ENCODE measurements at places on chromosomes 3 and 15.

DNA sequence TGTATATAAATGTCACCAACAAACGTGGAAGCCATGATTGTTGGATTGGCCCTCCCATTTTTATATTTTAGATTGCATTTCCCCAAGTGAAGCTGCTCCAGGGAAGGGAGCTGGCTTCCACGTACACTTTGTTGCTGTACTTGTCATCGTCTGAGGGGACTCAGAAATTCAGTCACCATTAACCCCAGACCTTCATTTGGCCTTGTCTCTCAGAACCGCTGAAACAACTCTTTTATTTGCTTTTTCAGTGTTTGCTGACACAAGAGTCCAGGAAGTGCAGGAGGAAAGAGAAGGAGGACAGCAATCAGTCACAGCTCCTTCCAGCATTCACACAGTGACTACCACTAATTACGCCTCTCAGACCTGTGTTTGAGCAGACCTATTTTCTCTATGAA lies 276.5 kb downstream of the TBL1XR1 start:
- no peak for DNase-seq

DNA sequence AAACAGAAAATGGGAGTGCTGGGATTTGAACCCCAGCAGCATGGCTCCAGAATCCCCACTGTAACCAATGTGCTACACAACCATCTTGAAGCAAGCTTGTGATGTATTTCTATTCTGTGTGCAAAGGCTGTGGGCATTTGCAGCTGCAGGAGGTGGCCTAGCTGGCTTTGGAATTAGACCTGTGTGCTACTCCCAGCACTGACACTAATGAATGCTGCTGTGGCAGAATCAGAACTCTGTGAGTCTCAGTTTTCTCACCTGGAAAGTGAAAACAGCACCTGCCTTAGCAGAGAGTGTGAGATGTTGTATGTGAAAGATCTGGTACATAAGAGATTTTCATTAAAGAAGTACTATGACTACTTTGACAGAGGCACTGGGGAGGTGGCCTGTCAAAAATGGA lies 21.5 kb upstream of the SMAD6 start:
- DNase-seq = no peak

DNA sequence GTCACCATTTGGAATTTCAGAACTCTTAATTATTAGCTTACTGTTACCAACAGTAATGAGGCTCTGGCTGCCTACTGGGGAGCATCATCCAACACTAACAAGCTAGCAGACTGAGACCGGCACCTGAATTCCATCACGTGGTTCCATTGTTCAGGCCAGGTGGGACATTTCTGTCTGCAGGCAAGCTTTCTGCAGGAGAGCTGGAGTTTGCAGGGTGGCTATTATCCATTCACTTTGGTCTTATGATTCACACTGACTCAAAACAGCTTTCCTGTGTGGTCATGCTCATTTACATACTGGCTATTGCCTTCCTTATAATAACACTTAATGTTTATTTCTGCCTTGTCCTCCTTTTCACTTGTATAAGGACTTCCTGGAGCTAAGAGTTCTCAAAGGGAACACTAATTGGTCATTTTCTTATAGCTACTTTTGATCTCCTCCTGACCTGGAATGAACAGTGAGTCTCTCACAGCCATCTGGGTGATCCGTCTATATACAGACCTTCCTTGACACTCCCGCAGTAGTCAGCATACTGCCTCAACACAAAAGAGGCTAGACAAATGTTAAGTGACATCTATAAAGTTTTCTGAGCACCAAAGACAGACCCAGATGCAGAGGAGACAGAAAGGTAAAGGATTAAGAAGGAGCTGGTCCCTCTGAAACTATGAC lies 695.4 kb downstream of the FHIT start:
- DNase-seq = no peak

DNA sequence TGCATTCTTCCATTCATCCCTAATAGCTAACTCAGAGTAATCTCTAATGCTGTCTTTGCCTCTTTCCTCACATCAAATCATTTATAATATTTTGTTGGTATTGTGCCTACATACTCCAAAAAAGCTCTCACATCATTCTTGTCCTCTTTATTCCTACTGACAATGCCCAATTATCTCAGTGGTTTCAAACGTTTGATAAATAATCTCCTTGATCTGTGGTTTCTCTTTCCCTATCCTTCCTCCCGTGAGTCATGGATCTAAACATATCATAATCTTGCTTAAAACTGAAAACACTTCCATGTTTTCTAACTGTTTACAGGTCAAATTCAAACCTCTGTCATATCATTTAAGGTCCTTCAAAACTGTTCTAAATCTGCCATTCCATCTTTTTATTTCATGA lies 115.1 kb downstream of the CNTN6 start:
- DNase-seq = no peak

DNA sequence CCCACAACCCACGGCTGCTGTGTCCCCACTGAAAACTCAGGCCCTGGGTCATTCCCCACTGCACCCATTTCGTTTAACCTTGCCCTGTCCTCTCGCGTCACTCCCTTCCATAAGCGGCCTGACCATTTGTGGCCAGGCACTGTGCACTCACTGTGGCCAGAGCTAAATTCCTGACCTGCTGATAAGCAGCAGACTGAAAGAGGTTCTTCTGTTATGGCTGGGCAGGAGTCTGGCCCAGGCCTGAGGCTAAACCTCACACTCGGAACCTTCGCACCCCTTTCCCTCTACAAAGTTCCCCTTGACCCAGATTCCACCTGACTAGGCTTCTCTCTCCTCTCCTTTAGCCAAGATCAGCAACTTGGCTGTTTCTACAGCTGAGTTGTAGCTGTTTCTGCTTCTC lies 62.3 kb downstream of the ADAMTS17 start:
- DNase-seq = no peak

DNA sequence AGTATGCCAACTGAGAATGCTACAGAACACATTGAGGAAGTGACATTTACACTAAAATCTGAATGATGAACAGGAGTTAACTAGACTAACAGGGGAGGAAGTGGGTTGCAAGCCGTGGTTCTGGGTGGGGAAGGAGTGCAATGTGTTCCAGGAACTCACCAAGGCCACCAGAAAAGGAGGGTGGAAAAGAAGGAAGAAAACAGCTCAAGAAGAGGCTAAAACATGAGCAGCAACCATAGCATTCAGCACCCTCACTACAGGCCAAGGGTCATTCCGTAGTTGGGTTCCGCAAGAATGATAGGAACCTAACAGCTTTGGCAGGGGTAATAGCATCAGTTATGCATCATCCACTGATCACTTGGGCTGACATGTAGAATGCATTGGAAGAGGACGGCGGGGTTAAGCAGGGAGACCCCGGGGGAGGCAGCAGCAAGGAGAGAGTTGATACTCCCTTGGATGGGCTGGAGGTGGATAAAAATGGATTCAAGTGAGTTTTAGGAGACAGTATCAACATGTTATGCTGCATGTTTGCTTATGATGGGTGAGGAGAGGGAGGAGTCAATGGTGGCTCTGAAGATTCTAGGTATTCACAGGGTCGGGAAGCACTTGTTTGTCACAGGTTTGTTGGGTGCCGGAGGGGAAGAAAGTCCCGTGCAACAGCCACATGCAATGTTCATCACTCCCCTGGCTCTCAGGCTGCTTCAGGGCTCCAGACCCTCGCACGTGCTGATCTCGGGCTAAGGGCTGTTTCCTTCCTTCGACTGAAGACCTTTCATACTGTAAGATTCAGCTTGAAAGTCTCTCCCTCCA lies 53.2 kb downstream of the LIPC start:
- DNase-seq = no peak

DNA sequence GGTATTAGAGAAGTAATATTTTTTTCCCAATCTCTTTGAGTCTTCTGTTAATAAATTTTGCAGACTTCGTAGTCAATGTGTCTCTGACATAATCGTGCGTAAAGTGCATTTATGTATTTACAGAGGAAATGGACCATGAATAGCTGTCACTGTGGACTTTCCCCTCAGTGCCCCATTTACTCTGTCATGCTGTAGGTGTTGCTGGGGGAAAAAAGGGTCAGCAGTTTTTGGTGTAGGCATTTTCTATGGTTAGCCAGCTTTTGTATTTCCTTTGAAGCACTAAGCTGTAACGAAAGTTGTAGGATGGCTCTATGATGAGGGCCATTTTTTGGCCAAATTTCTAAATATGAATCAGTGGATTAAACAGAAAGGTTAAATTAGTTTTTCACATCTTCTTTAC lies 598.4 kb downstream of the FGF12 start:
- no peak for DNase-seq

DNA sequence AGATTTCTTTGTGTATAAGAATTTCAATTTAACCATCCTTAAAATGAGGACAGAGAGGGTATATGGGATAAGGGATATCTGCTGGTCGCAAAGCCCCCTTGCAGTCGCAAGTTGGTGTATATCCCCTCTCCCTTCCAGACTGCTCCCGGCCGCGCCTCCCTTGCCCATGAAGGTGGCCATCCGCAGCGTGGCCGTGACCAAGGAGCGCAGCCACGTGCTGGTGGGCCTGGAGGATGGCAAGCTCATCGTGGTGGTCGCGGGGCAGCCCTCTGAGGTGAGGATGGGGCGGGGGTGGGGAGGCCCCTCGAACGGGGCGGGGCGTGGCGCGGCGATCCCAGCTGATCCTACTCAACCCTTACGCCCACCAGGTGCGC lies 29.4 kb downstream of the NBEAL2 start:
- no peak for DNase-seq

DNA sequence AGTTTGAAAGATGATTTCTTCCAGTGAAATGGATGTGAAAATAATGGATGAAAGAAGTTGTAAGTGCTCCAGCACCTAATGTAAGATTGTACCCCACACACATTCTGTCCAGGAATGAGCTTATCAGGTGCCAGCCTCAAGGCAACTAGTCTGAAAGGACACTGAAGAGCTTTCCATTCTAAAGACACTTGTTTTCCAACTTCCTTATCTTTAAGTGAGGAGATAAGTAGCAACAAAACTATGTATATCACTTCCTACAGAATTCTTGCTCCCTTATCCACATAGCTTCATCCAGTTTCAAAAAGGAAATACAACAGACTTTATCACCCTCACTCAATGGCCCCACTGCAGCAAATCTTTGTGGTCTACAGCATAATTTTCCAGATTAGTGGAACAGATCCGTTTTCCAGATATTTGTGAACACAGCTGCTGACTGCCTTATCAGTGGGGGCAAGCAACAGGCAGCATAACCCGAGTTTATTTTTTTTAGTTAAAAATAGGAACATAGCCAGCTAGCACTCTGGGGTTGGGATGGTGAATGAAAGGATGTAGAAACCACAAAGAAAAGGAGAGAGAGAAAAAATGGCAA lies 60.6 kb downstream of the CD200R1L start:
- no peak for DNase-seq

DNA sequence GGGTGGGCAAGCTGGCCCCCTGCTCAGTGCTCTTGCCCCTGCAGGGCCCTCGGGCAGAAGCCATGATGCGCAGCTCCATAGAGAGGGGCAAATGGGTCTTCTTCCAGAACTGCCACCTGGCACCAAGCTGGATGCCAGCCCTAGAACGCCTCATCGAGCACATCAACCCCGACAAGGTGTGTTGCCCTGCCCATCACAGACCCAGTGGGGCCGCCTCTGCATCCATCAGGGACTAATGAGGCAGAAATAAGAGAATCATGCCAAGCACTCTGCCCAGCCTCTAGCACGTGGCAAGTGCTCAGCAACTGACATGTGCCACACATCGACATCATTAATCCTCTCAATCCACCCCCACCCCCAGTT lies 49.4 kb downstream of the SEMA3G start:
- DNase-seq = no peak

GRCh38 chr3:153443961-153444360 lies 281.9 kb downstream of the RAP2B start:
- DNase-seq = no peak

DNA sequence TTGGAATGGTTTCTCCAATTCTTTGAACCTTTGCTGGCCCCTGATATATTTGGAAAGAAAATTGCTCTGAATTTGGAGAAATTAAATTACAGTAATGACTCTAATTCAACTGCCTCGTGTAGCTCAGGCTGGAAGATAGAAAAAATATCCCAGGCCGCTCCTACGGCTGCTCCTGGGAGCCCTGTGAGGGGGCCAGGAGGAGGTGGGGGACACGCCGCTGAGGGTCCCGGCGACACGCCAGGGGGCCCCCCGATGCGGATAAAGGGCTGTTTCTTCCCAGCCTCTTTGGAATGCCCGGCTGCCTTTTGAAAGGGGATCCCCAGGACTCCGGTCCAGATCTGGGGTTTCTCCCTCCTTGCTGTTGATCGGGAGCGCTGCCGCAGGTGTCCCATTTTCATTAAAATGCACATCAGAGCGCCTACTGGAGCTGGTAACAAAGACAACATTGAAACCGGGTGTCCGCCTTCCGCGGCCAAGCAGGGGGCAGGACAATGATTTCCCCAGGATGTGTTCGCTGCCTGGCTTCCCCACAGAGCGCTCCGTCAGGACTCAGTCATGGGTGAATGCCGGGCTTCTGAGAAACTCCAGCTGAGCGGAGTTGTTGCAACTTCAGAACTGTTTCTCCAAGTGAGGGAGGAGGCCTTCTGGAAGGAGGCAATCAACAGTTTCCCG lies 200.1 kb upstream of the KBTBD8 start:
- no peak for DNase-seq

DNA sequence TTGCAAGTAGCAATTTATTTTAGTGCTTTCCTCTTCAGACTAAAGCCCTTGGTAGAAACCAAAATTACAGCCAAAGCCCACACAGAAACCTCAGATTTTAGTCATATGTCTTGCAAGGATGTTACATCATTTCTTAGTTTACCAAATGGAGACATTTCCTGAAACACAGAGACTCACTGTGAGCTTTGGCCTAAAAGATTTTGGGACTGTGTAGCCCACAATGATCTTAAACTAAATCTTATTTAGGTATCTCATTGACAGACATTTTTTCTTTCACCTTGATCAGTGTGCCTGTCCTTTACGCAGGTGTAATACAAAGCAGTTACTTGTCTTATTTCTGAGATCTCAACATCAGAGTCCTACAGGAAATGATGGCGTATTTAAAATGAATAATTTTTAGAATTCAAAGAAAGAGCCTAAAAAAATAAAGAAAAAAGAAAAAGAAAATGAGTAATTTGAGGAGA lies 27.8 kb upstream of the AP4E1 start:
- DNase-seq = no peak

DNA sequence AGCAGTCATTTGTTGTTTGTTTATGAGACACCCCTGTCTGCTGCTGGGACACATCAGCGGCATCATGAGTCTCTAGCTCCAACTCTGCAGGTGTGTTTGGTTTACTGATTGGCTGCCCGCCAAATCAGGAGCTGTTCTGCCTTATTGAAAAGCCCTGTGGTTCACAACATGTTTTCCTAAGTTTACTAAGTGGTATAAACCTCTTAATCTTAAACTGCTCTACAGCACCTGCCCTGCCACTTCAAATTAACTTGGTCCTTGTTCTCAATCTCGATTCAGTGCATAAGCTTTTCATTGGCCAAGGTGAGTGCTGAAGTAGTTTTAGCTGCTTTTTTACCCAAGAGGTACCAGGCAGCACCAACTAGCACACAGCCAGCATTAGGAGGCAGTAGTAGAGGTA lies 77.8 kb upstream of the WDR72 start:
- no peak for DNase-seq

- DNase-seq = no peak
Observed at GRCh38 chr15:70459312-70459711, 304.0 kb downstream of the UACA start.

All from stimulated activated CD4-positive, alpha-beta T cell treated with anti-CD3 and anti-CD28 coated beads, Interleukin-4, amount 100 ng/mL, for 48 hours (primary cell).